ENCODE measurements at places on chromosomes 2 and 18.

GRCh38 chr2:218217360-218218267 is 625 bp downstream of the ARPC2 start:
- DNase-seq = peak; percentile 55

DNA sequence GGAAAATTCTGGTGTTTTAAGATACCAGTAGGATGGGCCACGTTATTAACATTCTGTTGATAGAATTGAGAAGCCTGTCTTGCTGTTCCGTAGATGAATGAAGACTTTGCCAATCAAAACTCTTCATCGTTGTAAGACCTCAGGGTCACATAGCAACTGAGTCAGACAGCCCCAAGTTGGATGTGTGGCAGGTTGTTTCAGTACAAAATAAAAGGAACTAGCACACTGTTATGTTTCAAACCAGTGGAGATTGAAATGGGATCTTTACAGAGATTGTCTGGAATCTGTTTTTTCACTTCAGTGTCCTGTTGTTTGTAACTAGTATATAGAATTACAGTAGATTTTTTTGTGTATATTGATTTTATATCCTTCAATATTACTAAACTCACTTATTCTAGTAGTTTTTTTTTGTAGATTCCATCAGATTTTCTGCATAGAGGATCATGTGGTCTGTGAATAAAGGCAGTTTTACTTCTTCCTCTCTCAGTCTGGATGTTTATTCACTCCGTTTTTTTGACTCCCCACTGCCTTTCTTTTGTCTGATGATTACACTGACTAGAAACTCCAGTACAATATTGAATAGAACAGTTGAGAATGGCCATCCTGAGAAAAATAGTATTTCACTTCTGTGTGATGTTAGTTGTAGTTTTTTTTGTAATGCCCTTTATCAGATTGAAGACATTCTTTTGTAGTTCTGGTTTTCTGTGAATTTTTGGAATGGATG is 22.7 kb downstream of the EPC2 start:
- DNase-seq = no peak

GRCh38 chr2:63300835-63301234 is 250.2 kb downstream of the OTX1 start:
- no peak for DNase-seq

GRCh38 chr2:207231106-207231865 is 65.5 kb upstream of the KLF7 start:
- DNase-seq = no peak

- DNase-seq = no peak
These were observed 430.4 kb downstream of the DLGAP1 start for GRCh38 chr18:4024702-4025101.

DNA sequence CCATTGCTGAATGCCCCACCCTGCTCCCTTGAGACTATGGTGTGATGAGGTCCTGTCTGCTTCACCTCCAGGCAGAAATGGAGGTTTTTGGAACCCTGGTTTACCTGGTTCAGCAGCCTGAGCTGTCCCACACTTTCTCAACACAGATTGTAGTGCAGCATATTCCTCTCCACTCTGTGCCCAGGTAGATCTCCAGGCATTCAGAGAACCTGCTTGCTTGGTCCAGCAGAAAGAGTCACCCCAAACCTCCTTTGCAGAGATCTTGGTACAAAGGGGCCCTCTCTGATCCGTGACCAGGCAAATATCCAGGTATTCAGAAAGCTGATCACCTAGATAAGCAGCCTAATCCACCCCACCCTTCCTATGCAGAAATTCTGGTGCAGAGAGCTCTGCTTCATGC is 1288.2 kb upstream of the CRIM1 start:
- no peak for DNase-seq

GRCh38 chr18:59908799-59909198 is 9.0 kb downstream of the PMAIP1 start:
- DNase-seq = no peak

- no peak for DNase-seq
These were observed 39.4 kb downstream of the SLC8A1 start for GRCh38 chr2:40412456-40412855.

- DNase-seq = no peak
These were observed 101.8 kb downstream of the DPP4 start for GRCh38 chr2:161972232-161972631.

DNA sequence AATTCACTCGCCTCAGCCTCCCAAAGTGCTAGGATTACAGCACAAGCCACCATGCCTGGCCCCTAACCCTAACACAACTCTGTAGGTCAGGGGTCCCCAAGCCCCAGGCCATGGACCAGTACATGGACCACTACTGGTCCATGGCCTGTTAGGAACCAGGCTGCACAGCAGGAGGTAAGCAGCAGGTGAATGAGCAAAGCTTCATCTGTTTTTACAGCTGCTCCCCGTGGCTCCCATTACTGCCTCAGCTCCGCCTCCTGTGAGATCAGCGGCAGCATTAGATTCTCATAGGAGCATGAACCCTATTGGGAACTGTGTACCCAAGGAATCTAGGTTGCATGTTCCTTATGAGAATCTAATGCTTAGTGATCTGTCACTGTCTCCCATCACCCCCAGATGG is 201.7 kb downstream of the NRP2 start:
- no peak for DNase-seq

Measured in T-helper 22 cell (primary cell).